ENCODE measurements at places on chromosomes 7 and 10.

- no peak for DNase-seq
These were observed 92.4 kb downstream of the TPST1 start for GRCh38 chr7:66297579-66297978.

- DNase-seq = no peak
These were observed 61.3 kb downstream of the PIP4K2A start for GRCh38 chr10:22652988-22653481.

- no peak for DNase-seq
These were observed 723.4 kb downstream of the PARD3 start for GRCh38 chr10:34091635-34092195.

DNA sequence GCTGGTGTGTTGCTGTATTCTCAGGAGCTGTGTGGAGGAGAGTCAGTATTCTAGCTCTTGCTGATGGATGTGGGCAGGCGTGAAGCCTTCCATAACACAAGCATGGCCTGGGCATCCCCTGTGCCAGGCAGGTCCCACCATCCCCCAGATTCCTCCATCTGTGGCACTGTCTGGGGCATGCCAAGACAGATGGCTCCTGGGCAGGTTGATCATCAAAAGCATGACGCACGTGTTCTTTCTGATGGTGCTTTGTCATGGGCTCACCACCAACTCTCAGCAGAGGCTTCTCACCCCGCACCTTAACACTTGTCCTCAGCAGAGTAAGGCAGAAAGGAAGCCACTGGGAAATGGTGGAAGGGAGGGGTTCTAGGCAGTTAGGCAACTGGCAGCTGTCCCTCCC is 364.3 kb downstream of the PLXNA4 start:
- no peak for DNase-seq

- no peak for DNase-seq
These were observed 11.0 kb upstream of the COL17A1 start for GRCh38 chr10:104096692-104097091.

All from NCI-H1436 (cell line).